ENCODE measurements at places on chromosomes 16 and 17.

DNA sequence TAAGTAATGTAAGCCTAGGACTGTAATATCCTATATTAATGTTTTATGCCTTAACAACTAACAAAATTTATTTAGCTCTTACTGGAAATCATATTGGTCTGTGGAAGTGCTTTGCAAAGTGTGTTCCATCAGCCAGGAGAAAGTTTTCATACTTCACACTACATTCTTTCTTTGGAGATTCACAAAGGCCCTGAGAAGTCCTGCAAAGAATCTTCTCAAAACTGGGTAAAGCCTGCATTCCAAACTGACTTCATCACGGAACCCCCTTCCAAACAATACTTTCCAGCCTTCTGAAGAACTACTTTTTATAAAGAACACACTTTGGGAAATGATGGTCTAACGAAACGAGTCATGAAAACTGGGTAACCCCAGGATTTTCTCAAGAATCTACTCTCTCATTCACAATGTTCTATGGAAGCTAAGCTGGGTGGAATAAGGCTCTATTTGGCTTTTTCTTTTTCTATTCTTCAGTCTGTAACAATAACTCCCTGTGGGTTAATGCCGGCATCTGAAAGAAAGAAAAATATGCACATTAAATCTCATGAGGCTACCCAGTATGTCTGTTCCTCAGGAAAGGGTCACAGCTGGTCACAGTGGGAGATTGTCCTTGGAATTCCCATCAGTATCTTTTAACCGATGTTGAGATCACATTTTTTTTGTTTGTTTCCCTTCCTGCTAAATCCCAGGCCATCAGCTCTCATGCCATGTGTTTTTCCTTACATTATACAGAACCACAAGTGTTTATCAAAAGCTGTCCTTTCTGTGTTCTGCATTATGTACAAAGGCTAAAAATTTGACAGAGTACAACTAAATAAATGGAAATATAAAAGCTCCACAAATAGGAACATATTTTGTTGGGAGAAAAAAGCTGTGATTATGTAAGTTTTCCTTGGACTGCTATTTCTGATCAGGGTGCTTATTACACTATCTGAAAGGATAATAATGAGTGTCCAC, 12.8 kb upstream of the AKAP1 start:
- no peak for DNase-seq

DNA sequence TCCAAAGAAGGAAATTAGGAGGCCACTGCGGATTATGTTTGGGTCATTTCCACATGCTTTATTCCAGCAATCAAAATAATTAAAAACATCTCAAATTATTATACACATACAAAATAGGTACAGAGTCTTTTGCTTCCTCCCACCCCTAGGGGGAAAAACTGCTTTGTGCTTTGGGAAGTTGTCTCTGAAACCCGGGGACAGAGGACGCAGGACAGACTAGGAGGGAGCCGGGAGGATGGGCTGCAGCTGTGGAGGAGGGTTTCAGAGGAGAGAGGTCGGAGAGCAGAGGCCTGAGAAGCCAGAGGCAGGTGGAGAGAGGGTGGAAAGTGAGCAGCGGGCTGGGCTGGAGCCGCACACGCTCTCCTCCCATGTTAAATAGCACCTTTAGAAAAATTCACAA, 17.4 kb downstream of the COL1A1 start:
- peak; percentile 7 for DNase-seq

- DNase-seq = no peak
Observed at GRCh38 chr17:81812571-81813370, 8.8 kb downstream of the GCGR start.

DNA sequence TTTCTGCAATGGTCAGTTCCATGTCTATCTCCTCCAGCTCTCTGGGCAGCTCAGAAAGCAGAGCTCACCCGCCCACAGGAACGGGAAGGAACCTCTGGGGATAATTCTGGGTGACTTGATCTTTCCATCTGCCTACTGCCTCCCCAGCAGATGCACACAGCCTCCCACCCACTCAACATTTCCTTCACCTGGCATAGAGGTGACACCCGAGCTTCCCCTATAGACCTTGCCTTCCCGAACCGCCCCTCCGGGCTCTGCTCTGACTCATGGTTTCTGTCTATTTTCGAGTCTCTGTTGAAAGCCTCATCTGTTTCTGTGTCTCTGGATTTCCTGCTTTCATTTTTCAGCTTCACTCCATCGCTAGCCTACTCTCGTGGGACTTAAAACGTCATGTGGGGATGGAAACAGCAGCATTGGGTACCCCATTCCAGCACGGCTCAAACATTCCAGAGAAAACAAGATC, 11.4 kb downstream of the GGA3 start:
- DNase-seq = peak; percentile 49

DNA sequence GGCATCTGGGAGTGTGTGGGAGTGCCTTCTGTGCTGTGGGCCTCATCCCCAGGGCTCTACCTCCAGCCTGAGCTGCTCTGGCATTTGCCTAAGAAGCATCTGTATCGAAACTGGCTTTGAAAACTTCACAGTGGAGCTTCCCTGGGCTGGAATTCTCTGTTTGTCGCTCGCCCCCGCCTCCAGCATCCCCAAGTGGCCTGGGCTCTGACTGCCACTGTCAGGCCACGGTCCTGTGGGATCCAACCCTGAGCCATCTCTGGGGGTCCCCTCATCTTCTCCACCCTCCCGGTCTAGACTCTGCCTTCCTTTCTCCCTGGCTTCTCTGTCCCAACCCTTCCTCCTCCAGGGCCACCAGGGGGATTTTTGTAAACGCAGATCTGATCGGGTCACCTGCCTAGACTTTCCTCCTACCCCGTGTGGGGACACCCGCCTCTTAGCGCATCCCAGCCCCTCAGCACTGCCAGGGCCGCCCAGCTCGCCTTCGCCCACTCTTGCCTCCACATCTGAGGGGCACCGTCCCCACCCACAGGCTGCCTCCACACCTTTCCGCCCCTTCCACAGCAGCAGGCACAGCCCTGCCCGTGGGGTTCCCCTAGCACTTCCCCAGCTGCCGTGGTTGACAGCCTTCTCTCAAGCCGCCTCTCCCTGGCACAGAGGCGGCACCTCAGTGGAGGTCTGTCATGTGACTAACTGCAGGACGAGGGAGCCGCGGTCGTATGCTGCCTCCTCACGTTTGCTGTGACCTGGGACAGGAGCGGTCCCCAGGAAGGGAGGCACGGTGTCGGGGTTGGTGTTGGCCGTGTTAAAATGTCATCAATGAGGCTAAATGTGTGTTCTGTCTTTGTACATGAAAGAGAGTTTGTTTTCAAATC, 12.0 kb downstream of the TBC1D24 start:
- peak; percentile 84 for DNase-seq

GRCh38 chr17:80671825-80672110, 127.1 kb downstream of the RPTOR start:
- DNase-seq = no peak
